CD4-positive, CD25-positive, alpha-beta regulatory T cell (primary cell): ENCODE measurements at places on chromosomes 13 and 19.
A peak's percentile ranks its signal among the peaks of the same experiment; 100 is the strongest.

- DNase-seq: no peak
Observed at GRCh38 chr13:30844548-30845296, 61.3 kb upstream of the MEDAG start.

DNA sequence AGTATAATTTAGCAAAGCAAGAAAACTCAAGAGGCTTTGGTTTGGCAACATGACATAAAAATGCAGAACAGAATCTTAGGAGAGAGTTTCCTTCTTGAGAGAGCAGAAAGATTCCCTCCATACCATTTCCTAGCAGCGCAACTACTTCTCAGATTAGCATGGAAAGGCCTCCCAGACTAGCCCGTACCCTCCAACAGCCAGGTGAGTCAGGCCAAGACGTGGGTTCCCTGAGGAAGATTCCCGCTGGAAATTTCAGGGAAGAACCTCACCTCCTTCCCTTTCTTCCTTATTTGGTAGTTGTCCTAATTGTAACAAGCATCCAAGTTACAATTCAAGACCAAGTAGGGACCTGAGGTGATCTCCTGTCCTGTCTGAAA lies 12.3 kb downstream of the COL4A2 start:
- DNase-seq: no peak

DNA sequence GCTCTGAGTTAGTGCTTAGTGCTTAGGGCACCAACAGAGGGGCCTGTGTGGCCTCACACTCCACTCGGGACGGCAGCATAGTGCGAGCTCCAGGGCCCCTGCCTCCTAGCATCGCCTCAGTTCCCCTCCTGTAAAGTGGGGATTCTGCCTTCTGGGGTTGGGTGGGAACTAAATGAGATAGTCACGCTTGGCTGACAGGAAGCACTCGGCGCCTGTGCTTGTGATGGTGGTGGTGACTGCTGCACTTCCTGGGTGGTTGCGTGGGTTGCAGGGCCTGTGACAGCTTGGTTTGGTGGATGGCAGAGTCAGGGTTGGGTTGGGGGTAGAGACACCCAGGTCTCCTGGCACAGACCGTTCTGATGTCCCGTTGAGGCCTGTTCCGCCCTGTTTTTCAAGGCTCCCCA lies 7.7 kb downstream of the PLEKHF1 start:
- peak; percentile 78 for DNase-seq

DNA sequence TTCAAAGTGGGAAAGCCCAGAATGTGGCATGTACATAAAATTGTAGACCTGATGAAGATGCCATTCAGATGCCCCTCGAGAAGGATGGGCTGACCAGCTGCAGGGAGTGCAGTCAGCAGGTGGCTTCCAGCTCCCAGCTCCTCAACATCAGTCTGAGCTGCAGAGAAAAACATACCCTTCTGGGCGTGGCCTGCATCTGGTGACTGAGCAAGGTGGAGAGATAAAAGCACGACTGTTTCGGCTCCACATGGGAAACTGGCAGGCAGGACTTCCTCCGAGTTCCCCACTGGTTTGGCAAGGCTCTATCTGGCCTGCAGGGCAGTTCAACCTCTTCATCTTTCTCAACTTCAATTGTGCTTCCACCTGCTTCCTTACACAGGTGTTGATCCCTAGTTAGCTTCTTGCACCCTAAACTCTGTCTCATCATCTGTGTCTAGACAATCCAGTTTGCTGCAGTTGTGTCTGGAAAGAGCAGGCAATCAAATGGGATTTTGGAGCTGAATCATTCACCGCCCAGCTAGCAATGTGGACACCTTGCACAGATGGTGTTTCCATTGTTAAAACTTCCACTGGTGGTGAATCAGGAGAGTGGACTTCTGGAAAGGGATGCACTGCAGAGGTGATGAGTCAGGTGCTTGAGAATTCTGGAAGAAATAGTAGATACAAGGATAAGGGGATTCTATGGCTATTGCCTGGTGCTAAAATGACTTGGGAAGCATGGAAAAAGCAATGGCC lies 56.8 kb downstream of the POLR1D start:
- DNase-seq: no peak

- DNase-seq: no peak
Observed at GRCh38 chr19:23318143-23318542, 67.9 kb upstream of the ZNF724 start.

- no peak for DNase-seq
Observed at GRCh38 chr19:6501740-6502648, at the start of gene TUBB4A. TUBB4A (minus strand) TSS chr19:6502309; CDS start chr19:6502212, 97 bp downstream.

GRCh38 chr19:3808420-3809143 lies 22.4 kb upstream of the MATK start:
- no peak for DNase-seq

- DNase-seq: no peak
Observed at GRCh38 chr13:51912511-51913225, 50.9 kb downstream of the CCDC70 start.

DNA sequence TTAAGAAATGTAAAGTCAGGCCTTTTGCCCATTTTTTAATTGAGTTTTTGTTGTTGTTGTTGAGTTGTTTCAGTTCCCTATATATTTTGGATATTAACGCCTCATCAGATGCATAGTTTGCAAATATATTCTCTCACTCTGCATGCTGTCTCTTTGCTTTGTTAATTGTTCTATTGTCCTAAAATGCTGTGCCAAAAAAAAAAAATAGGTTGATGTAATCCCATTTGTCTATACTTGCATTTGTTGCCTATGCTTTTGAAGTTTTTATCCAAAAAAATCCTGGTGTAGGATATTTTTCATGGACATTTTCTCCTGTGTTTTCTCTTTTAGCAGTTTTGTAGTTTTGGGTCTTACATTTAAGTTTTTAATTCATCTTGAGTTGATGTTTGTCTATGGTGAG lies 163.3 kb upstream of the STARD13 start:
- DNase-seq: no peak
